ENCODE measurements at places on chromosomes 11 and 22.

GRCh38 chr11:65113361-65113756, 1.7 kb downstream of the TM7SF2 start:
- DNase-seq, result no peak

- no peak for DNase-seq
Measured at GRCh38 chr11:66619080-66619554, 2.7 kb downstream of the RBM14 start.

GRCh38 chr22:32717337-32718240, 83.9 kb upstream of the TIMP3 start:
- DNase-seq, result no peak

DNA sequence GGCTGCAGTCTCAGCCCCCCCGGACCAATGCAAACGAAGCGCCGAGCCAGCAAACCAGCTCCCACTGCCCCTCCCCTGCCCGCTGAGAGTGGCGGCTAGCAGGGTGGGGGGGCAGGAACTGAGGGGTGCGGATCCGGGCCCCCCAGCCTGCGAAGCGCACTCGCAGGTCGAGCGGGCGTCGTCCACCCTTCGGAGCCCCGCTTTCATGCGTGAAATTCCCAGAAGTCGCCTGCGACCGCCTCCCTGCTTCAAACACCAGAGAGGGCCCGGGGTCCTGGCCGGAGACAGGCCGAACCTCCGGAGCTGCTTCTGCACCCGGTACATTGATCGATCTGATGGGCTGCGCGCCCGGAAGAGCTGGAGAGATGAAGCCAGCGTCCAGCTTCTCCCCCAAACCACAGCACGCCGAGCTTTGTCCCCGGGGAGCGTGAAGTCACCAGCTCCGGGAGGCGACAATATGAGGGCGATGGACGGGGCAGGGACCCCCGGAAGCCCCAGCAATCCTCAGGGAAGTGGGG, 646 bp upstream of the PATZ1 start:
- DNase-seq, result no peak

DNA sequence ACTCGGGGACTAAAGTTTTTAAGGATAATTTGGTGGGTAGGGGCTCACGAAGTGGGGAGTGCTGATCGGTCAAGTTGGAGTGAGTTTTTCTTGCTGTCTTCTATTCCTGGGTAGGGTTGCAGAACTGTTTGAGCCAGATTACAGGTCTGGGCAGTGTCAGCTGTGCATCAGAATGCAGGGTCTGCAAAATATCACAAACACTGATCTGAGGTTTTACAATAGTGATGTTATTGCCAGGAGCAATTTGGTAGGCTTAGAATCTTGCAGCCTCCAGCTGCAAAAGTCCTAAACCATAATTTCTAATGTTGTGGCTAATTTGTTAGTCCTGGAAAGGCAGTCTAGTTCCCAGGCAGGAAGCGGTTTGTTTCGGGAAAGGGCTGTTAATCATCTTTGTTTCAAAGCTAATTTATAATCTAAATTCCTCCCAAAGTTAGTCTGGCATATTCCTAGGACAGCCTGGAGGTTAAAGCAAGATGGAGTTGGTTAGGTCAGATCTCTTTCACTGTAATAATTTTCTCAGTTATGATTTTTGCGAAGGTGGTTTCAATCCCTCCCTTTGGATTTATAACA, 39.7 kb upstream of the CALCA start:
- no peak for DNase-seq

DNA sequence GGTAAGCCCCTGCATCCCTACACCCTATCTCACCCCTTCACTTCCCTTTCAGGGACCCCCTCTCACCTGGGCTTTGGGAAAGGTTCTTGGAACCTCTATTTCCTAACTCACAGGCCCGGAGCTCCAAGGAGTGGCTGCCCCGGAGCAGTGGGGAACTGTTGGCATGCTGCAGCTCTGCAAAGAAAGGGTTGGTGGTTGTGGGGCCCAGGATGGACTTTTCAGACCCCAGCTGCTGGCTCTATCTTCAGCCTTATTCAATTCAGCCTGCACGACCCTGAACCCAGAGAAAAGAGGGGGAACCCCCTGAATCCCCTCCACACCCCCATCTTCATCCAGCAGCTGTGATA, 10.0 kb downstream of the ROBO4 start:
- DNase-seq, result no peak

GRCh38 chr11:62390722-62391121, 28.1 kb upstream of the SCGB1A1 start:
- no peak for DNase-seq

- no peak for DNase-seq
Measured at GRCh38 chr11:117620086-117620485, 176.9 kb downstream of the DSCAML1 start.

DNA sequence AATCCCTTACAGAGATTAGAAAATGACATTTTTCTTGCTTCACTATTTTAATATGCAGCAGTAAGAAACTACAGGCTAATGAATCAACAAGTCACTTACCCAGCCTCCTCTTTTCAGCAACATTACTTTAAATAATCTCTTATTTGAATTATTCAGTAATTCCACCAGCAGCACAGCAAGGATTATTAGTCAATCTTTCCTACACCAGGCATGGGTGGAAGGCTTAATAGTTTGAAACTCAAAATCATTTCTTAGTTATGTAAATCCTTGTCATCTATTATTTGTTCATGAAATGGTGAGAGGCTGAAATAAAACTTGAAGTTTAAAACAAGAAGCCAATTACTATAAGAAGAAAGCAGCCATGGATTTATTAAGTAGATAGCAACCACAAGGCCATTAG, 530.5 kb downstream of the KCNA4 start:
- no peak for DNase-seq

- no peak for DNase-seq
Measured at GRCh38 chr11:40405614-40406013, 1053.8 kb downstream of the LRRC4C start.
